ENCODE measurements at places on chromosomes 2 and 18.

GRCh38 chr2:238285653-238286082 is 2.7 kb downstream of the PER2 start:
- DNase-seq = peak; percentile 27

- no peak for DNase-seq
Observed at GRCh38 chr2:176063958-176064357, 19.8 kb downstream of the EVX2 start.

GRCh38 chr18:48792141-48792540 is 158.6 kb downstream of the SMAD7 start:
- DNase-seq = no peak

GRCh38 chr2:74858281-74858680 is 24.4 kb downstream of the HK2 start:
- DNase-seq = no peak

DNA sequence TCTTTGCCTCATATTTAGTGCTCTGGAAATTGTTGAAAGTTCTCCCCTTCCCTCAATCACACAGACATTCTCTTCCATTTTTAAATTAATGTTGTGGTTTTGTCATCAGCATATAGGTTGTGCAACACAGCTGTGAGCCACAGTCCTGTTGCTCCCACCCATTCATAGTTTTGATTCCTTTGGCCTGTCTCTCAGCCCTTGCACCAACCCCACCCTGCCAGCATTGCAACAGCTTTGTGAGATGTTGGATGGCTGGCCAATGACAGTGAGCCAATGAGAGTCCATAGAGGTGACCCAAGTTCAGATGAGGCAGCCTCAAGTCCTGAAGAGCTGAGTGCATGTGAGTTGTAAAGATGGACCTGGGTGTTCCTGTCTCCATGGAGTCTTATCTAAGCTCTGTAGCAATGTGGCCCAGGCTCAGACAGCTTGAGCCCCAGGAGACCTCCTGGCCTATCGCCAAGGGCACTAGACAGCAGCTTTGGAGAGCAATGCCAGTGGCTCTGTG is 775.5 kb downstream of the RNF144A start:
- DNase-seq = no peak

GRCh38 chr18:32443033-32443705 is 27.5 kb downstream of the GAREM1 start:
- DNase-seq = no peak

Data from hypothalamus (tissue), 51 donors.